Fibroblast of skin of right biceps (primary cell): ENCODE measurements at places on chromosomes 11 and 22.

DNA sequence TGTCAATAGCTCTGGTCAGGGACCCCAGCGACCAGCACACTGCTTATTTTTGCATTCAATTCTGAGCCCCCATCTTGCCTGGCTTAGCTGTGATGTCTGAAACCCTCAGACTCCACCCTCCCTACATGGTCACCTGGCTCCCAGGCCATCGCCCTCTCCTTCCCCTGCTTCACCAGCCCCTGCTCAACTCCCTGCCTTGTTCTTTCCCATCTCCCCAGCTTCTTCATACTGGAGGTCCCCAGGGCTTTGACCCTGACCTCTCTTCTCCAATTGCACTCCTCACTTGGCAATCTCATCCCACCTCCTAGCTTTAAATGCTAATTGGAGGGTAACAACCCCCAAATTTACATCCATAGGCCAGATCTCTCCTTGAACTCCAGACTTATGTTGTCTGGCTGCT, 84.3 kb upstream of the GNAZ start:
- no peak for DNase-seq

DNA sequence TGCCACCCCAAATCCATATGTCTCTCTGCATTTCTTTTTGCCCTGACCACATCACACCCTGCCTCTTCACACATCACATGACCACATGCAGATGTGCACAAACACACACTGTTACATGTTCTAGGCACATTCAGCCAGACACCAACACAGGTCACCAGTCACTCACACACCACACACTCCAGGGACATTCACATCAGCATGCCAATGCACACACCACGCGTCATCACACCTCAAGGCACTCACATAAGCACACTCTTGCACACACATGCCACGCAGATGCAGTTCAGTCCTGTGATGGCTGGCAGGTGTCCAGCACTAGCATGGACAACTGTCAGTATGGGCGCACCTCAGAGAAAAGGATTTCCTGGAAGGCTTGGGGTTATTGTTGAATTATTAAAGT, 77.0 kb upstream of the MYOD1 start:
- no peak for DNase-seq

DNA sequence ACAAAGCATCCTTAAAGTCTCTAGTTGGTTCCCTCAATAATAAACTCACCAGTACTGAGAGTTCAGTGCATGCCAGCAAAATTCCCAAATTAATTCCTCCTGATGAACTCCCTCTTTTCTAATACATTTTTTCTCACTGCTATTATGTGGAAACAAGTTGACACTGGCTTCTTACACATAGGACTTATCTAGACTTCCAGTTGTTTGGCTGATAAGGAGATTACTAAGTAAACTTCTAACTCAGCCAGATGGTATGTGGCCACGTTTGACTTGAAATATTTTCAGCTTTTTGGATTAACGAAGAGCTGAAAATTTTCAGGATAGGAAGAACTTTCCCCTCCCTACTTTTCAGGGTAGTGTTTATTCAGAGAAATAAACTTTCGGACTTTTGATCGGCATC, 1154.2 kb upstream of the TENM4 start:
- peak; percentile 8 for DNase-seq

DNA sequence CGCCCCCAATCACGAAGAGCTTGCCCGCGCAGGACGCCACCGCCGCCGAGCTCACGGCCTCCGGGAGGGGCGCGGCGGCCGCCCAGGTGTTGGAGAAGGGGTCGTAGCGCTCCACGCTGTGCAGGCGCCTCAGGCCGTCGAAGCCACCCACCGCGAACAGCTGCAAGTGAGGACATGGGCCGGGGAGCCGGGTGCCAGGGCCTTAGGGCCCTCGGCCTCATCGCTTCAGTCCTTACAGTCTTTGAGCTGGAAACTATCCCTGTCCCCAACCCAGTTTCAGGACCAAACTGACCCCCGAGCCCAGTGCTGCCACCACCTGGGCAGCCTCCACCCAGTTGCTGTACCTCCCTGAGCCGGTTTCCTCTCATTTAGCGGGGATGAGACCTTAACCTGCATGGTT, 7.6 kb downstream of the KLHL35 start:
- DNase-seq: no peak

DNA sequence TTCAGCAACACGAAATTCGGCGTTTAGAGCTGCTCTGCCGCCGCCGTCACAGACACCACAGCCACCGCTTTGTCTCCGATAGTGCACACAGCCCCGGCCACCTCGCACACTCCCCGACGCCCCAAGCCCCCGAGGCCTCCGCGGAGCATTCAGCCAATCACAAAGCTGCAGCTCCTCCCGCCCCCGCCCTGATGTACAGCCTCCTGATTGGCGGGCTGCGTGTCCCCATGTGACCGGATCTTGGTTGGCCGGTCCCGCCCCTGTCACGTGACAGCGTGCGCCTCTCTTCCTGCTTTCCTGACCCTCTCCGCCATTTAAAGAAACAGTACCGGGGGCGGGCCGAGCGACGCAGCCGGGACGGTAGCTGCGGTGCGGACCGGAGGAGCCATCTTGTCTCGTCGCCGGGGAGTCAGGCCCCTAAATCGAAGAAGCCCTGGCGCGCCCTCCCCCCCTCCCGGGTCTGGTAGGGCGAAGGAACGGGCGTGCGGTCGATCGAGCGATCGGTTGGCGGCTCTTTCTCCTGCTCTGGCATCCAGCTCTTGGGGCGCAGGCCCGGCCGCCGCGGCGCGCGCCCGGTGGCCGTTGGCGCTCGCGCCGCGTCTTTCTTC, at the start of gene TUG1:
TSS of gene TUG1 (plus strand) at position 342 of the 608 bp plus-strand sequence.
- peak; percentile 99 for DNase-seq

DNA sequence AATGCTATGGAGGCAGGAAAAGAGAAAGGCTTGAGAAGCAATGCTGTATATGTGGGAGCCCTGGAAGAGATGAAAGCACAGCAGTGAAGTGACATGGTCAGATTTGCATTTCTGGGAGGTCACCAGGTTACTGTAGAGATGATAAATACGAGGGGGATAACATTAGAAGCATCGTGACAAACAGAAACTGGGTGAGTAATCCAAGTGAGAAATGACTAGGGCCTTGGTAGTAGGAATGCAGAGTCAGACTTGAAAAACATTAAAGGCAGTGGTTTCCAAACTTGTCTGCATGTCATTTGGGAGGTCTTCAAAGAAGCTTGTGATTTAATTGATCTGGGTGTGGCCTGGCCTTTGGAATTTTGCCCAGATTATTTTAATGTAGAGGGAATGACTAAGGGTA, 43.9 kb downstream of the CCDC34 start:
- peak; percentile 94 for DNase-seq

- peak; percentile 16 for DNase-seq
Observed at GRCh38 chr11:58395581-58395980, 11.1 kb downstream of the OR5B3 start.

DNA sequence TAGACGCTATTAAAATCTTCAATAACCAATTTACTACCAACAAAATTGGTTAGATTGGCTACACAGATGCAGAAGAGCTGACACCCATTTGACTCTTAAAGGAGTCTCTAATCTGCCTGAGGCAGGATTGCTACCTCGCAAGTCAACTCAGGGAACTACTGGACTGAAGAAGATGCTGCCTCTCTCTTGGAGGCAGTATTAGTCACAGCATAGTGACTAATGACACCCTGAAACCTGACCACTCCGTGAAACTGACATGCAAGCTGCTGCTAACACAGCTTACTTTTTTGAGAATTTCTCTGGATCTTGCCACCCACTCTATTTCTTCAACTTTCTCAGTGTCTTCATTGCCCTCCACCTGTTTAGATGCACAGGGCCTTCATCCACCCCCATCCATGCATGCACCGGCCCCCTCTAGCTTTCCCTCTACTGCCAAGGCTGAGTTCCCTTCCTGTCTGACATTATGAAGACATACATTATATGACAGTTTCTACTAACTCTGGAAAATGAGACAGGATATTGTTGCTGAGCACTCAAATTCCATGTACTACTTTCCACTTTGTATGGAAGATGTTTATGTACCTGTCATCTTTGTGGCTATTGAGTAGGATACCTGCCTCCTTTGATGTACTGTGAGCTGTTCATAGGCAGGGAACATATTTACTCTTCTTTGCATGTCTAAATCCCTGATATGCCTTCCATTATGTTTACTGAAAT, 183.2 kb downstream of the MSANTD4 start:
- DNase-seq: peak; percentile 58

- no peak for DNase-seq
Observed at GRCh38 chr11:24866743-24867142, 369.9 kb downstream of the LUZP2 start.

GRCh38 chr22:30910358-30910757, 58.2 kb downstream of the MORC2 start:
- DNase-seq: no peak

- no peak for DNase-seq
Observed at GRCh38 chr22:34992672-34993071, 73.3 kb upstream of the ISX start.
